ENCODE measurements at places on chromosomes 5 and 9.

DNA sequence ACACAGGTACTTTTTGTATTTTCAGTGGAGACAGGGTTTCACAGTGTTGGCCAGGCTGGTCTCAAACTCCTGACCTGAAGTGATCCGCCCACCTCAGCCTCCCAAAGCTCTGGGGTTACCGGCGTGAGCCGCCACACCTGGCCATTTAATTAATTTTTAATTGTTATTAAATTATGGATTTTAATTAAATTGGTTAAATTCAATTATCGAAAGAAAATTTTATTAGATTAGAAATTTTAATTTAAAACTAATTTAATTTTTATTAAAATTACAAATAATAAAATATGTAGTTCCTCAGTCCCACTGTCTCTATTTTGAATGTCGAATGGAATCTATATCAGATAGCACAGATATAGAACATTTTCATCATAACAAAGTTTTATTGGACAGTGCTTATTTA lies 416.5 kb downstream of the GABRG2 start:
- no peak for DNase-seq

DNA sequence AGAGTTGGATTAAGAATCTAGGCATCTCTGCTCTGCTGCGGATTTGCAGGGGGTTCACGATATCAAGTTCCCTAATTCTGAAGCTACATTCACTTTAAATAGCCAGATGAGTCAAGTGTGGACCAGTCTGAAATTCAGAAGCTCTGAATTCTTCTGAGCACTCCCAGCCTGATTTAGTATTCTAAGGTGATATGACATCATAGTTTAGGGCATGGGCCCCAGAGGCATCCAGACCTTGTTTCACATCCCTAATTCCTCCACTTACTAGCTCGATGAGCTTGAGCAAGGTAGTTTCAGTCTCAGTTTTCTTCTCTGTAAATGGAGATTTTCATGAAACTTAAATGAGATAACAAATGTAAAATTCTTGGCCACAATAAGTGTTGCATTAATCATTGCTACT lies 65.2 kb downstream of the TMEM167A start:
- DNase-seq, result no peak

DNA sequence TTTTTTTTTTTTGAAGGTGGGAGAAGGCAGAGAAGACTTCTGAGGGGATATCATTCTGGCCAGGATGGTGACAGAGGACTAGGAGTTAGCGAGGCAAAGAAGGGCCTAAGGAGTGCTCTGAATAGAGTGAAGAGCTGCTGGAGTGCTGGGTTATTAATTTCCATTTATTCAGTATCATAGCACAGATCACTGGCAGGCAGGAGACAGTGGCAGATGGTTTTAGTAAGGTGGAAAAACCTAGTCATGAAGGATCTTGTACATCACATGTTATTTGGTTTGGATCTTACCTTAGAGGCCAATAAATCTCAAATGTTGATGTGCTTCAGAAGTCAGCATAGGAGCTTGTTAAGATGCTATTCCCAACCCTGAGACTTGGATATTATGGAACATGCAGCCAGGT lies 165.5 kb downstream of the TTLL11 start:
- no peak for DNase-seq

DNA sequence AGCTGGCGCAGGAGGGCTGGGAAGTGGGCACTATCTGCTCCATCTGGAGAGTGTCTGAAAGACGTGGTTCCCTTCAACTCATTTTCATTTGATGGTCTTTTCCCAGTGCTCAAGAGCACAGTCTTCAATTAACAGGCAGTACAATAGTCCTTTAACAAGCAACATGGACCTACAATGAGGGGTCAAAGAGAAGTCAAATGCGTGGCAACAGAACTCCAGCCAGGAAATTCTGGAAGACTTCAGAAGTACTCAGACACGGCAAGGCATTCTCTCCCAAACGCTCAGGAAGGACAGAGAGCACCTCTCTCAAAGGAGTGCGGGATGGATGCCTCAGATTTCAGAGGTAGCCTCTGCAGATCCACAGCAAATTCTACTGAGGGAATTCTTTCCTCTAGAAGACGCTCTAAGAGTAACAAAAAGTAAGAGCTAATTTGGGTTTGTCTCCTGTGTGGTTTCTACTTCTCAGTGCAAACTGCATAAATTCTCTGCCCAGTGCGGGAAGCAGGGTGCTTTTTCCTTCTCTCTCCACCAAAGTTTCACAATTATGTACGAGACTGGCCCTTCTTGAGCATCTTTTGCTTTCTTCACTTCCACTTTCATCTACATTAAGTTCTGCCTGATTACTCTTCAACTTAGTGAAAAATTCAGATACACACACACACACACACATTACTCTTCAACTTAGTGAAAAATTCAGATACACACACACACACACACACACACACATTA lies 56.4 kb downstream of the LHFPL2 start:
- DNase-seq, result no peak

DNA sequence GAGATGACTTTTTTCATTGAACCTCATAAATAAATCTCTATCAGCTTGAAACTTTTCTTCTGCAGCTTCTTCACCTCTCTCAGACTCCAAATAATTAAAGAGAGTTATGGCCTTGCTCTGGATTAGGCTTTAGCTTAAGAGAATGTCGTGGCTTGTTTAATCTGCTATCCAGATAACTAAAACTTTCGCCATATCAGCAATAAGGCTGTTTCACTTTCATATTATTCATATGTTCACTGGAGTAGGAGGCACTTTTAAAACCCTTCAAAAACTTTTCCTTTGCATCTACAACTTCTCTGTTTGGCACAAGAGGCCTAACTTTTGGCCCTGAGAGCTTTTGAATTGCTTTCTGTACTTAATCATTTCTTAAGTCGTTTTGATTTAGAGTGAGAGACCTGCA lies 386.9 kb upstream of the FAM174A start:
- no peak for DNase-seq

DNA sequence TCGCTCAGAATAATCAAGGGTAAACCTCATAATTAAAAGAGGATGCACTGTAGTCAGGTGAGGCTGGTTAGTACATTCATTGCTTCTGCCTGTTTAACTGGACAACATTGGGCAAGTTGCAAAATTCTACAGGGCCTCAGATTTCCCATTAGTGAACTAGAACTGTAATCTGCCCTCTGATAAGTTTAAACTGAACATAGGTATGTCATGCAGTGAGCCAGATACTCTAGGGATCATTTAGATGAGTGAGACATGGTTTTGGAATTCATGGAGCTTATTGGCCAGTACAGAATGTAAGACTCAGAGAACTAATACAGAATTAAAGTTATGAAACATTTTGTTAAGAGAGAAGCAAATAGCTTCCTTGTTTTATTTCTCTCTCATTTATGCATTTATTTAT lies 35.9 kb downstream of the RNF44 start:
- DNase-seq, result no peak

DNA sequence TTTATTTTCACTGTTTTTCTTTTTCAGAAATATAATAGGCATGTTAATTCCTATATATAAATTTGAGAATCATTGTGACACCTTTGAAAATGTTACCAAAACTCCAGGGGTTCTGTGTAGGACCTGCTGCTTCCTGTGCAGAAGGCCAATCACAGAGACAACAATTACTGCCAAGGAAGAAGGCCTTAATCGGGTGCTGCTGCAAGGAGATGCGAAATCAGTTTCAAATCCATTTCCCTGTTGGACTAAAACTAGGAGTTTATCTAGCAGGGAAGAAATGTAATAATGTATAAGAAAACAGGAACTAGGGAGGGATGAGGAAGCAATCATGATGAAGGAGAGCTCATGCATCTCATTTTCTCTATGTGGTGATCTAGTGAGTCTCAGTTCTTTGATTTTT lies 209.7 kb upstream of the NUDT12 start:
- no peak for DNase-seq

DNA sequence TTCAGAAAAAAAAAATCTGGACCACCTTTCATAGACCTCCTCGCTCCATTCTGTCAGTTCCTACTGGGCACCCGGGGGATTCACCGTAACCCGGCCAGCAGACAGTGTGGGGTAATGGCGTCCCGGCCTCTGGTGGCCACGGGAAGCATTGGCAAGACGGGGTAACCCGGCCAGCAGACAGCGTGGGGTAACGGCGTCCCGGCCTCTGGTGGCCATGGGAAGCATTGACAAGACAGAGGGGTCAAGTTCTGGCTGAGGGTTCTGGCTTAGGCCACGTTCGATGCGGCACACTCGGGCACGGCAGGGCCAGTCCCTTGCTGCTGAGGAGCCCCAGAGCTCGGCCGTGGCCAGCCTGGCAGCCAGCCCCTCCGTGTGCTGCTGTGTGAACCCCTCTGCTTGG lies 116.2 kb upstream of the RAPGEF1 start:
- DNase-seq, result no peak

DNA sequence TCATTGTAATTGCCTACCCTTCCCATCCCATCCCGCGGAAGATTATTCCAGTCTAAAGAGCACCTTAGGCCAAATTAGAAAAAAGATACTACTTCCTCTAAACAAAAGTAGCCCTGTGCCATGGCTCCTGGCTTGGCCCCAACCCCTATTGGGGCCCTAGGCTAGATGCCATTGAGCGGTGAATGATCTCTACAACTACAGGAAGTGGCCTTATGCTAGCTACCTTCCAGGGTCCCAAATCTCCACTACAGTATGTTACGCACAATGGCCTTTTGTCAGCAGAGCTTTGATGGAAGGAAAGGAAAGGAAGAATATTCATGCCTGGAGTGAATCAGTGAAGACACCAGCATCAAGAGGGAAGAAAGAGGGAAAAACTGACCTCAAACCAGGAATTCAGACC lies 73.3 kb upstream of the OSMR start:
- DNase-seq, result no peak

GRCh38 chr9:83707518-83707767 lies 315 bp downstream of the UBQLN1 start:
- DNase-seq, result peak; percentile 79

DNA sequence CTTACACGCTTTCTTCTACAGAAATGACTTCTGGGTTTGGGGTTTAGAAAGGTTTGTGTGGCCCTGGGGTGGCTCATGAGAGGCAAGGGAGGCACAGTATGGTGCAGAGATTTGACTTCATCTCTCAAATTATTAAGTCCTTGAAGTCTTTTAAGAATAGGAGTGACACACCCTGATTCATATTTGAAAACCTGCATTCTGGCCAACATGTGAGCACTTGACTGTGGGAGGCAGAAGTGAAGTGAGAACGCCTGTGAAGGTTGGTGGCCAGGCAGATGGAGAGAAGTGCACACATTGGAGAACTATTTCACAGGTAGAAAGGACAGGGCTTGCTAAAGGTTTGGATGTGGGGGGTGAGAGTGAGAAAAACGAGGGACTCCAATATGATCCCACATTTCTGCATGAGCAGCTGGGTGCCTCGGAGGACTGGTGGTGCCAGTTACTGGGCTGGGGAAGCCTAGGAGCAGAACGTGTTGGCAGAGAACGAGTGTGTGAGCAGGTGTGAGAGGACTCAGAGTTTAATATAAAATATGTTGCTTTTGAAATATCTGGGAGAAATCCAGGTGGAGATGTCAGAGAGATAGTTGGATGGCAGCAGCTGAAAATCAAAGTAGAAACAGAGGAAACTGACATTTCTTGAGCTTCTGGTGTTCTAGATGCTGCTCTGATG lies 240.0 kb upstream of the ADAMTSL1 start:
- no peak for DNase-seq

DNA sequence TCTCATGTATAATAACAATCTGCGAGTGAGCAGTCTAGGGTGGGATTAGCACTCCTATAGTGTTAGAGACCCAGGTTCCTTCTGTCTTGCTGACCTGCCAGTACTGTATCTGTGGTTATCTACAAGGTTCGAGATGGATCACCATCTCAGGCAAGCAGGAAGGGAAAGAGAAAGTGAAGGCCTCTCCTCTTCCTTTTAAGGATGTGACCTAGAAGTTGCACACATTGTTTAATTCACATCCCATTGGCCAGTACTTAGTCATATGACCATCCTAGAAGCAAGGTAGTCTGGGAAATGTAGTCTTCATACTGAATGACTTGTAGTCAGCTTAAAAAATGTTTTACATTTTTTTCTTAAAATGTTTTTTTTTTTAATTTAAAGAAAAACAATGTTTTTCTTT lies 168.6 kb downstream of the CARTPT start:
- no peak for DNase-seq

- no peak for DNase-seq
These were observed 500 bp upstream of the CREBRF start for GRCh38 chr5:173055722-173055982.

- DNase-seq, result no peak
These were observed 34.1 kb downstream of the PRRC1 start for GRCh38 chr5:127551410-127552041.

GRCh38 chr9:2465921-2466460 lies 155.6 kb upstream of the VLDLR start:
- no peak for DNase-seq

GRCh38 chr9:20357037-20357432 lies 265.3 kb downstream of the MLLT3 start:
- DNase-seq, result no peak

GRCh38 chr9:64066736-64067368 lies 1218.2 kb downstream of the FOXD4L5 start:
- no peak for DNase-seq

- no peak for DNase-seq
These were observed 59.8 kb upstream of the BARX1 start for GRCh38 chr9:94014920-94015319.

DNA sequence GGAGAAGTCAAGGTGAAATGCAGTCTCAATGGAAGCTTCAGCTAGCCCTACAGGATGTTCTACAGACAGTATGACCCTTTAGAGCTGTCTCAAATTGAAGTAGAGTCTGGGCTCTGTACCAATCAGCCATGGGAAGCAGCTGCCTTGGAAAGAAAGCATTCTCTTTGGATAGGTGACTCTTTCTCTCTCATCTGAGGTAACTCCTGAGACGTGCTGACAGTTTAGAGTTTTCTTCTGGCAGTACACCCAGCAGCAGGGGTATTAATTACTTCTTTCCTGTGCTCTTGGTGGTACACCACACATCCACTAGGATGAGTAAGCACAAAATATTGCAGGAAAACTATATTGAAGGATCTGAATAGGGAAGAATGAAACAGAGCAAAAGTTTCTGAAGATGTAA lies 329.6 kb upstream of the RGMB start:
- no peak for DNase-seq

- no peak for DNase-seq
These were observed 72.8 kb downstream of the NR6A1 start for GRCh38 chr9:124698265-124698664.

- no peak for DNase-seq
These were observed 191.5 kb downstream of the ZNF608 start for GRCh38 chr5:124554746-124555578.

- DNase-seq, result no peak
These were observed 60.0 kb upstream of the KLF9 start for GRCh38 chr9:70474413-70474812.

GRCh38 chr5:160298189-160298588 lies 14.2 kb downstream of the CCNJL start:
- no peak for DNase-seq

DNA sequence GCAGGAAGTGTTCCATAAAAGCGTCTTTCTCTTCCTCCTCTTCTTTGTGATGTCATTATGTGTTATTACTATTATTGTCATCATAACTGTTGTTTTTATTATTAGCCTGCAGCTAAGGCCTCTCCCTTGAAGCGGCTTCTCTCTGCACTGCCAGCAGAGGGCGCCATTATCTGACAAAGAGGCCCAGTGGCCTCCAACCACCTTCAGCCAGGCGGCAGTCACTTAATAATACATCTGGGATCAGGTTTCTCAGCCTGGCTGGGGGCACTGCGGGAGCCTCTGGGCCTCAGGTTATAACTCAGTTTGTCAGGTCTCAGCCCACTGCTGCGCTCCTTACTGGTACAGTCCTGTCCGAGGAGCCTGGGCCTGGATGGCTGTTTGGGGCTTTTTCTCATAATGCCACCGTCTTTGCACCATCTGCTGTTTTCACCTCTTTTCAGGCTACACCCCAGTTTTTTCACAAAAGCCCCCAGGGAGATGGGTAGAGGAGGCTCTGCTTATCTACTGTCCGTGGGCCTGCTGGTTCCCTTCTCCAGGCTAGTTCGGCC lies 281.9 kb downstream of the NSG2 start:
- DNase-seq, result peak; percentile 33
